NCI-H748 treated with DMSO at 0.1 percent for 48 hours (cell line): ENCODE measurements at places on chromosomes 12 and 14.

- DNase-seq = no peak
Observed at GRCh38 chr12:98592825-98593322, 612 bp upstream of the SLC25A3 start.

GRCh38 chr14:72631401-72631800, 262.5 kb downstream of the DPF3 start:
- no peak for DNase-seq

GRCh38 chr12:66942741-66943465, 264.0 kb upstream of the GRIP1 start:
- DNase-seq = no peak

DNA sequence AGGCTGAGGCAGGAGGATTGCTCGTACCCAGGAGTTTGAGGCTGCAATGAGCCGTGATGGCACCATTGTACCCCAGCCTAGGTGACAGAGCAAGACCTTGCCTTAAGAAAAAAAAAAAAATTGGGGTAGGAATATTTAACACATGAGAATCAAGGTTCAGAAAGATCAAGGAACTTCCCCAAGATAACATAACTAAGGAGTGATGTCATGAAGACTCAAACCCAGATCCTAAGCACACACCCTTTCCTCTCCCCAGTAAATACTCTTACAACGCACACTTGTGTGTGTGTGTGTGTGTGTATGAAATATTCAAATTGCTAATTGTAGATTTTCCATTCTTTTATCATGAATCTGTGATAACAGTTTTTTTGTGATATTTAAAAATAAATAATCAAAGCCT, 90.6 kb upstream of the NUDT4 start:
- DNase-seq = no peak

DNA sequence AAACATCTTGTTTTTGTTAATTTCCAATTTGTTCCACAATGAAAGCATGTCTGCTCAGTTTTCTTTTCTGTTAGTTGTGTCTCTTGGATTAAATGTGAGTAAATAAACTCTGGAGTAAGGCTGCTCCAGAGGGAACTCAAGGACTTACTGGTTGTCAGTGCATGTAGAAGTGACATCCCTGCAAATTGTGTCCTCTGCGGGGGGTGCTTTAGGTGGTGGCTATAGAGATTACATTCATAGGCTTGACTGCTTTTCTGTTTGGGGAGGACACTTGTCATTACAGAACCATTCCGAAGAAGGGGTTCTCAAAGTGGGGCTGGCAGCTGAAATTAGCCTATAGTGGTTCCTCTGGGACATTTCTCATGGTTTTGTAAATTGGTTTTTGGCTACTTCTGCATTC, 8.8 kb downstream of the TMTC2 start:
- no peak for DNase-seq

GRCh38 chr14:68232300-68233055, 412.9 kb downstream of the RAD51B start:
- DNase-seq = no peak

GRCh38 chr14:37089410-37089809, 83.0 kb downstream of the SLC25A21 start:
- DNase-seq = no peak

GRCh38 chr12:4997939-4998338, 45.7 kb upstream of the KCNA5 start:
- no peak for DNase-seq

GRCh38 chr12:44780221-44780790, 95.8 kb downstream of the NELL2 start:
- DNase-seq = no peak

DNA sequence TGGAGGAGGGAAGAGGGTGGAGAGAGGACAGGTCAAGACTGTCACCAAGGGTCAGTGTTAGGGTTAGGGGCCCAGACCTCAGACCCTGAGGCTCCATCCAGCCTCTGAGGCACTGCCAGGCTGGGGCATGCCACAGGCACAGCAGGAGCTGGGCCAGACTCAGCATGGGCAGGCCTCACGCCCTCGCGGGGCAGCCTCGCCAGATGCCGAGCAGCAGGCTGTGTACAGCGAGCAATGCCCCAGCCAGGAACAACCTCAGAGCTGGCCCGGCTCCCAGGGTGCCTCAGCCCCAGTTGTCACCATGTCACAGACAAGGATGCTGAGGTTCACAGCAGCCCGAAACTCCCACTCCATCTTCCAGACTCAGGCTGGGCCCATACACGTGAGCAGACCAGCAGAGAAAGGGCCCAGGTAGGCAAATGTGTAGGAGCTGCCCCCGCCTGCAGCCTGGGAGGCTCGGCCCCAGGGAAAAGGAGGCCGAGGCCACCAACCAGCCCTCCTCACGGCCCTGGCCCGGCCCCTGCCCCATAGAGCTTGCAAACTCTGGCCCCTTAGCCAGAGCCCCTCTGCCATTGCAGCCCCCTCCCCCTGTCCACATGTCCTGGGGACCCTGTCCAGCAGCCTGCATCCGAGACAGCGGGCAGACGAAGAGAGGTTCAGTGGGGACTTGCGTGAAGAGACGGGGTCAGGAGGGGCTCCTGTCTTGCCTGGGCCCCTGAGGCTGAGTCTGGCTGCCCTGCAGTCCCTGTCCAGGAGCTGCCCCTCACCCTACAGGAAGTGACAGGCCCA, 7.5 kb downstream of the C14orf180 start:
- no peak for DNase-seq

DNA sequence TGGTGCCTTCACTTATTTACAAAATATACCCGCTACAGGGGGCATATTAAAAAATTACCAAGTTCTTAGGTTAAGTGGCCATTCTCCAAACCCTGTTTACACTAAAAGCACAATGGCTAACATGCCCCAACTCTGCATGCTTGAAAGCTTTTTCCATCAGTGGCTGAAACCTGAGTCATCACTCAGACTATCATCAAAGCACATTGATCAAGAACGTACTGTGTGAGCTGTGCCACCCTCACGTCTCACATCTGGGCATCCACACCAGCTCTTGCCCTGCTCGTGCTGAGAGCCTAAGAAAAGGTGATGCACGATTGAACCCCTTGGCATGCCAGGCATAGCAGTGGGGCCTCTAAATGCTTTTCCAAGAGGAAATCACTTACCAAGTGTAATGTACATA, 13.2 kb downstream of the AQP6 start:
- no peak for DNase-seq

DNA sequence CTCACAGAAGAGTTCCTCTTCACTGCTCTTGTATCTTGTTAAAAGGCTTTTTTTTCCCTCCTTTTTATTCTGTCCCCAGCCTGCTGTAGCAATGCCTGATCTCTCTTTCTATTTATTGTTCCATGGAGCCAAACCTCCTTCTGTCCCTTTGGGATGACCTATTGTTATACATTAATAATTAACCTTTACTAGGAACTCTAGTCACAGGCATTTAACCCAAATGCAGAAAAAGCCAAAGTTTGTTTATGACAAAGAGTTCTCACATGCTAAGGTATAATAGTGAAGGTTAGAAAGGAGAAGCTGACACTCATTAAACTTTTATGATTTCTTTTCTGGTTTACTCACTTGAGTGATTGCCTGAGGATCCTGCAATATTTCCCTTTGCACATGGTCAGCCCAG, 535.8 kb downstream of the NRXN3 start:
- no peak for DNase-seq

DNA sequence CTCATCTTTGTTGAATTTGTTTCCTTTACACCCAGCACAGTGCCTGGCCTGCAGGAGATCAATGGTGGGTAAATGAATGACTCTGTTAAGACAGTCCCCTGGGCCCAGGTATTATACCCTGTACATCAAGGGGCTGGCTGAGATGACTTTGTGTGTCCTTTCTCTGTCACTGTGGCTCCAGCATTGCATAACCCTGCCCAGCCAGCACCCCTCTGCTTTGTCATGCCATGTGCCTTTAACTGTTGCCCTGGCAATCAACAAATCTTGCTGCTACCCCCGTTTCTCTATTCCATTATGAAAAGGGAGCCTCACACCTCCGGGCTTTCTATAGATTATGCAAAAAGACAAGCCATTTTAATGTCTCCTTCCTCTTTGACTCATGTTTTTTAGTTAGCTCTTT, 7.6 kb upstream of the FLVCR2 start:
- no peak for DNase-seq

- no peak for DNase-seq
Observed at GRCh38 chr14:58077621-58078020, 74.4 kb downstream of the ARMH4 start.

DNA sequence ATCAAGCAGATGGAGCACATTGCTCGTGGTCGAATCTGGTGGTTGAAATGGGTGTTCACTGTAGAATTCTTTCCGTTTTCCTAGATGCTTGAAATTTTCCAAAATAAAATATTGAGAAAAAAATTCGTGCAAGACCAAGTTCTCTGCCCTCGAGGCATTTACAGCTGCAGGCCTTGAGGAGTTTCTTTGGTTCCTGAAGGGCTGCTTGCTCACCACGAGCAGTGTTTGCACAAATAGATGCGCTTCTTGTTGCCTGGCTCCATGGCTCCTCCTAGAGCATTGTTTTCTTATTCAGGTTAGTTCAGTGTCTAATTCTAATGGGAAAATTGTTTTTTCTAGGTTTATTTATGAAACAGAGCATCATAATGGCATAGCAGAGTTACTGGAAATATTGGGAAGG, 74.5 kb upstream of the DYNC1H1 start:
- DNase-seq = no peak

GRCh38 chr14:35301735-35302528, 9.8 kb downstream of the PSMA6 start:
- no peak for DNase-seq

GRCh38 chr14:63770187-63770807, 42.4 kb upstream of the SGPP1 start:
- DNase-seq = peak; percentile 7

GRCh38 chr12:123533672-123534643, at the start of gene RILPL1:
RILPL1 (minus strand) TSS chr12:123533719; CDS start chr12:123533482, 237 bp downstream.
- DNase-seq = no peak

DNA sequence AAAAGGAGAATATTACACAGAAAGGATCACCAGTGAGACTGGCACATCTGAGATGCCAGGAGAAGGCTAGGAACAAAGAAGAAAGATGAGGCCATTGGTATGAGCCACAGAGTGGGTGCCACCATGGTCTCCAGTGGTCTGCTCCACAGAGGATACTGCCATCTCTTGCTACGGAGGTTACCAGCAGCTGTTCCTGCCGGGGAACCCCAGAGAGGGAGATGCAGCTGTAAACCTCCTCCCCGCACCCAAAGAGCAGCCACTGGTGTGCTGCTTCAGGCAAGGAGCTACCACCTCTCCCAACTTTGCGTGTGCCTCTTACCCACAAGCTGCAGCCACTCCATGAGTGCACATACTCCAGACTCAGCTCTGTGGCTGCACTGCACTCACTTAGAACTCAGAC, 201.5 kb upstream of the RTL1 start:
- no peak for DNase-seq

DNA sequence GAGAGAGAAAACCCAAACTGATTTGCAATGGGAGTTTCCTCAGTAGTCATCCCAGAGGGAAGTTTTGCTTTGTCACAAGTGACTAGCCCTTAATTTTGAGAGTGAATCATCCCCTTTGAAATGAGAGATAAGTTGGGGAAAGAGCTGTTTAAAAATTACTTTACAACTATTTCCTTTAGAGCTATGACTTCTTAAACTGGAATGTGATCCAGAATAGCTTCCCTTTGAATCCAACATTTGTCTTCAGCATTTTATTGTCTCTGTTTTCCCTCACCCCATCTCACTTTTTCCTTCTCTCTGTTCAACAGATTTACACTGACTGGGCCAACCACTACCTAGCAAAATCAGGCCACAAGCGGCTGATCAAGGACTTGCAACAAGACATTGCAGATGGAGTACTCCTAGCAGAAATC, 109.3 kb downstream of the NAV3 start:
- DNase-seq = no peak

- no peak for DNase-seq
Observed at GRCh38 chr14:30267141-30267540, 291.8 kb upstream of the G2E3 start.

DNA sequence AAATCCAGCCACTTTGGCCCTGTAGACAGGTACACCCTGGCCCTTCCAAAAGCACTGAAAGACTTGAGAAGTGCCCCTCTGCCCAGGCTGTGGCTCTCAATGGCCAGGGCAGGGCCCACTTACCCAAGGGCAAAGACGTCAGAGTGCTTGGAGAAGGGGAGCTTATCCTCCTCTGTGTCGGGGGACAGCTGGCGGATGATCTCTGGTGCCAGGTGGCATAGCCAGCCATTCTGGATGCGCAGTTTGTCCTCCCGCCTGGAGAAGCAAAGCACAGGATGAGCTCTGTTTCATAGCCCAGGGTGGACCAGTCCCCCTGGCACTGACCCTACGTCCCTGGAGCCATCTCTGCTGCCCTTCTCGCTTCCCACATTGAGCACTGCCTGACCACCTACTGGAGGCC, 114.9 kb upstream of the NOS1 start:
- no peak for DNase-seq

DNA sequence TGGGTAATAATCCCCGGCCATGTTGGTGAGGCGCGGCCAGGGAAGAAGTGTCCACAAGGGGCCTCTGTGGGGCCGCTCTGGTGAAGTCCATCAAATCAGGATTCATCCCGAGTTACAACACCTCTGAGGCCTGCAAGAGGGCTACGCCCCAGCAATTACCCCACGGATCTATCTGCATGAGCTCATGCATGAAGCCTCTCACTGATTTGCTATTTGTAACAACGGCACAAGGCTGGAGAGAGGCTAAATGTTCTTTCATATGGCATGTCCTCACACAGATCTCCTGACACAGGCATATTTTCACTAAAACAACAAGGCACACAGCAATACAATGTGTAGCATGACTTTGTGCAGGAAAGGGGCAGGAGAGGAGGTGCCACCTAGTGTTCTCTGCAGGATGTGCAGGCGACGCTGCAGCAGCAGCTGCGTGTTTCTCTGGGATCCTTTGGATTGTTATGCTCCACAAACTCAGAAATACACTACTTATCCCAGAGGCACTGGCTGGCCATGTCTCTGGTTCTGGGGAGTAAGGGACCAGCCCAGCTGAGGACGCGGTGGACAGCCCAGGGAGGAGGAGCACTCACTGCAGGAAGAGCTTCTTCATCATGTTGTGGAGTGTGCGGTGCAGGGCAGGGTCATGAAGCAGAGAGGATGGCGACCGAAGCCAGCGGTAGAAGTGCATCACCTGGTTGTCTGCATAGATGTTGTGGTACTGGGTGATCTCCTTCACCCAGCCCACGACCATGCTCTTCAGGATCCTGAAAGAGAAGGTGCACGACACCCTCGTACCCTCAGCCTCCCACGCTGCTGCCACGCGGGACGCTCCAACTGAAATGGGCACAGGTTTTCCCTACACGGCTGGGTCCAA, 20.2 kb downstream of the P2RX2 start:
- DNase-seq = no peak

DNA sequence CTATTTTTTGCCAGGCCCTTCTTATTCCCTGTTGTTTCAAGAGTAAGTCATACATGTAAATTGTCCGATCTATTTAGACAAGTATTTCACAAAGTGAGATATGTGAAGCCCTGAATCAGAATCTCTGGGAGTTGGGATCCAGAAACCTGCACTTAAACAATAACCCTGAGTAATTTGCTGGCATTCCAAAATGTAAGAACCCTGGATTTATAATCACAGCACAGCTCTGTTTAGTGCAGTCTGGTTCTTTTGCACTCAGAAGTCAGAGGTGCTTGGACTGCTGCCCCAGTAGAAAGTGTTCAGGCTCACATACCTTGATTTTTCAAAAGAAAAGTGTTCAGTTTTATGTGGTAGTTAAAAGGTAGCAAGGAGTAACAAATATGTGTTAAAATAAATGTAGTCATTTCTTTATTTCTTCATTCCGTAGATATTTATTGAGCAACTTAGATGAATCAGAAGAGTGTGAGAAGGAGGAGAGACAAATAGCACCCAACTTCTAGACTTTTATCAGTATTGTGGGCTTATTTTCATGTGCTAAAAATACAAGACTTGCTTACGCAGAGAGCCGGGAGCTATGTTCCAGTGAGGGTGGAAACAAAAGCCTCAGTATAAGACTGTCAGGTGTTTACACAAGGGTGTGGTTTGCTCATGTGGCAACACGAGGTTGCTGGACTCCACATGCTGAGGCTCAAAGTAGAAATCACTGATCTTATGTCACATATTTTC, 70.1 kb downstream of the SYNE2 start:
- peak; percentile 12 for DNase-seq
